Activated naive CD4-positive, alpha-beta T cell treated with anti-CD3 and anti-CD28 coated beads for 36 hours (primary cell): ENCODE measurements at places on chromosomes 3 and 15. TPM values are rescaled to one million over a fixed set of nuclear protein-coding genes. Genes with fewer than 3 reads are reported as not detected.

Gene PIK3R4
- total RNA-seq = 25.8 TPM

Gene MRPL46
- 29.1 TPM for total RNA-seq

Gene SERPINI2
- total RNA-seq = not detected

Gene SPINK8
- total RNA-seq = not detected

Gene CCDC13
- total RNA-seq = 0.31 TPM

Gene COLQ
- 0.25 TPM for total RNA-seq

Gene CDCP1
- 0.59 TPM for total RNA-seq

Gene CHSY1
- 21.8 TPM for total RNA-seq

Gene STX19
- total RNA-seq = not detected

Gene NOX5
- total RNA-seq = not detected

Gene TMPRSS7
- not detected for total RNA-seq

Gene EIF1B
- 49.2 TPM for total RNA-seq

Gene BFSP2
- total RNA-seq = not detected

Gene LPCAT4
- 66.8 TPM for total RNA-seq

Gene GJD2
- not detected for total RNA-seq

Gene KNG1
- total RNA-seq = not detected

Gene CYP8B1
- total RNA-seq = not detected

Gene IQCF5
- not detected for total RNA-seq

Gene SLC22A14
- total RNA-seq = not detected

Gene PLCB2
- total RNA-seq = 56.7 TPM

Gene SCG5
- 0.94 TPM for total RNA-seq

Gene ECE2
- not detected for total RNA-seq

Gene NR2E3
- total RNA-seq = not detected

Gene GATM
- total RNA-seq = 0.91 TPM

Gene C3orf22
- not detected for total RNA-seq

Gene ATP13A3
- 92.3 TPM for total RNA-seq

Gene ACAP2
- total RNA-seq = 37.9 TPM

Gene PIERCE2
- total RNA-seq = 0.38 TPM

Gene COL6A5
- total RNA-seq = not detected

Gene MCTP2
- 33.7 TPM for total RNA-seq
